Common myeloid progenitor, CD34-positive (primary cell): ENCODE measurements at places on chromosomes 5 and 9.

- no peak for DNase-seq
Observed at GRCh38 chr5:178284996-178285395, 52.4 kb upstream of the PHYKPL start.

DNA sequence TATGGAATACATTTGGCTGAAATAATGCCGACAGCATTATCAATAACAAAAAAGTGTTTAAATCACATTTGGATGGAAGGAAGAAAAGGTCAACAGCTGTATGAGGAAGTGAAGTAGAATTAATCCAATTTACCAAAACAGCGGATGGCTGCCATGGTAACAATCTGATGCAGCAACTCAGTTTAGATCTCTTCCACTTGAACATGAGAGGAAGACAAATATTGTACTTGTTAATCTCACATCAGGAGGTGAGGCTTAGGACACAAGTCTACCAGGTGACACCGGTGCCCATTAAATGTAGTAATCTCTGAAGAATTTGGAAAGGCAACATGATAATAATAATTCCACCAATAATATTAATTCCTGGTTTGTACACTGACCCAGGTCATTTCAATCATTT lies 2.4 kb downstream of the RASEF start:
- peak; percentile 19 for DNase-seq

DNA sequence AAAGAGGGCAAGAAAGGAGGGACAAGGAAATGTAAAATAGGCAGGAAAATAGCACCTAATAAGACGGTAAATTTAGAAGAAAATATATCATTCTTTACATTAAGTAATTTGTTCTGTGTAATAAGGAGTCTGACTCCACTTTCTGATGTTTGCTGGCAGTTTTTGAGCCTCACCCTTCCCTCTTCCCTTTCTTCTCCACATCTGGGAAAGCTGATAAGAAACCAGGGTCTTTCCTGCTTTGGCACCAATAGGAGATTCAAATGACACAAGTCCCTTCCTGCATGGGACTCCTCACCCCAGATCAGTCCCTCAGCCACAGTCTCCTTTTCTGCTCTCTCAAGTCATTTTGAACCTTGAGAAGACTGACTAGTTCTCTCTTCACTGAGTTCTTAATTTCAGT lies 31.2 kb upstream of the LECT2 start:
- peak; percentile 8 for DNase-seq

DNA sequence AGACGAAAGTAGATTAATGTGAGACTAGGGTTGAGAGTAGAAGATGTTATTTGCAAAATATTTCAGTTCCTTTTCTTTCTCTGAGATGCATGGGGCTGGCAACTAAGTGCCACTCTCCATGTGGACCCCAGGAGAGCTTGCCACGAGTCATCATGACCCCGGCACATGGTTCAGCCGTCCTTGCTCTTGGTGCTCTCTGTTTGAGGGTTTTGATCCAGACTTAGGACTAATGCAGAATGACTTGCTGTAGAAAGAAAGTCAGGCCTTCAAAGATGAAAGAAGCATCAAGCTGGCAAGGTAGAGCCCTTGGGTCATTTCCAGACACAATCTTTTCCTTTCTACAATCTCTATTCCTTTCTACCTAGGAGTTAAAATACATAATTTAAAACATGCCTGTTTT lies 84.7 kb downstream of the RASGRF2 start:
- DNase-seq = no peak

DNA sequence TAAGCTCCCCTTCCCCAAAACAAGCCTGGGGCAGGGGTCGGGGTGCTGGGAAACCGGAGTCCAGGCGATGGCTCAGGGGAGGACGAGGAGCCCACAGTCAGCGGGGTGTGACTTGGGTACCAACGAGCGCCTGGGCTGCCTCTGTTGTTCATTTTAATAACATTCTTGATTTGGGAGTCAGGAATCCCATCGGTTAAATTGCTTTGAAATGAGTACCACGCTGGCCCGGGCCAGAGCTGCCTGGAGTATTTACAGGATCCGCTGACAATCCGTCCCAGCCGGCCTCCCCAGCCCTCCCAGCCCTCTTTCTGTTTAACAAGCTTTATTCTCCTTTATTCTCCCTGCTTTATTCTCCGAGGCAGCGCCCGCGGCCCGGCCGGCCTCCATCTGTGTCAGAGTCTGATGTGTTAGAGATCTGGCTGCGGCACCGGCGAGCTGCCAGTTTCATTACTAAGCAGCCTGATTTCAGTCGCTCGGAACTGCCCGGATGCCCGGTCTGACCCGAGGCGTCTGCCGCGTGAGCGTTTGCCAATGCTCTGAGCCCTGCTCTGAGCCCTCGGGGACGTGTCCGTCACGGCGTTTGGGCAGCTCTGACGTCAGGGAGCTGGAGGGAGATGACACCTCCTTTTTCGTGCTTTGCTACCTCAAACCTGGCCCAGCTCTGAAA lies 16.5 kb upstream of the QRFP start:
- no peak for DNase-seq

DNA sequence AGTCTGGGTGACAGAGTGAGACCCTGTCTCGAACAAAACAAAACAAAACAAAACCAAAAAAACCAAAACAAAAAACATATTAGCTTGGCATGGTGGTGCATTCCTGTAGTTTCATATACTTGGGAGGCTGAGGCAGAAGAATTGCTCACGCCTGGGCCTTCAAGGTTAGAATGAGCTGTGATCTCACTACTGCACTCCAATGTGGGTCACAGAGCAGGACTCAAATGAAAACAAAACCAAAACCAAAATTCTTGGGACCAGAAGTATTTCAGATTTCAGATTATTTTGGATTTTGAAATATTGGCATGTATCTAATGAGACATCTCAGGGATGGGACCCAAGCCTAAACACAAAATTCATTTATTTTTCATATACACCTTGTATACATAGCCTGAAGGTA lies 80.2 kb downstream of the TMC1 start:
- no peak for DNase-seq

DNA sequence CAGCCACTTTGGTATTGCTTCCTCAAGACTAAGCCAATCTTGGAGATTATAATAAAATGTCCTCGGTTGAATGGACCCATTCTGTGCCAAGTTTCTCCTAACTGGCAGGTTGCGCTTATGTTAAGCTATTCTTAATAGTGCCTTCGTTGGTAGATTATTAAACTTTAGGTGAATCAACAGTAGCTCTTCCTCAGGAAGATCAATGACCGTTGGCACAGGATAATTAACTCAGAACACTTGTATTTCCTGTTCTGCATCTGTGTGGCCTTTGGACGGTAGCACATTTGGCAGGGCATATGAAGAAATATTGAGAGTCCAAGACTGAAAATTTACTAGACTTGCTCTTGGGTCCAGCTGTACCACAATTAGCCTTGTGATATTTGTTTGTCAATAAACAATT lies 402.9 kb downstream of the MLLT3 start:
- no peak for DNase-seq
